ENCODE measurements at places on chromosomes 13 and 19.

GRCh38 chr13:40597735-40598365, 68.6 kb downstream of the FOXO1 start:
- no peak for DNase-seq

- DNase-seq = no peak
Measured at GRCh38 chr13:78700121-78700910, 41.4 kb upstream of the OBI1 start.

- DNase-seq = no peak
Measured at GRCh38 chr13:97974773-97975172, 21.3 kb downstream of the IPO5 start.

DNA sequence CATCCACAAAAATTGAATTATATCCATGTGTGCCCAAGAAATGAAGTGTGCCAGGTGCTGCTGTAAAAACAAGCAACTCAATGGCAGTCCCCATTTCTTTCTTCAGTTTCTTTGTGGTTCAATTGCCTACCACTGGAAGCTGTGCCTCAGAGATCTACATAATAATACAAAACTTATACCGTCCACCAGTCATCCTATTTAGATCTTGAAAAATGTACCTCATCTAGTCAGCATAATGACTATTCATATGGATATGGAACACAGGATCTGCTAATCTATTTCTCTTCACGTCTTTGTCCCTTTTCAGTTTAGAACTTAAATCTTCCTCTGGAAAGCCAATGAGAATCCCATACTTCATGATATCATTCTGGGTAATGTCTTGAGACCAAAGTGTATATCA, 648.5 kb downstream of the PCDH9 start:
- no peak for DNase-seq

DNA sequence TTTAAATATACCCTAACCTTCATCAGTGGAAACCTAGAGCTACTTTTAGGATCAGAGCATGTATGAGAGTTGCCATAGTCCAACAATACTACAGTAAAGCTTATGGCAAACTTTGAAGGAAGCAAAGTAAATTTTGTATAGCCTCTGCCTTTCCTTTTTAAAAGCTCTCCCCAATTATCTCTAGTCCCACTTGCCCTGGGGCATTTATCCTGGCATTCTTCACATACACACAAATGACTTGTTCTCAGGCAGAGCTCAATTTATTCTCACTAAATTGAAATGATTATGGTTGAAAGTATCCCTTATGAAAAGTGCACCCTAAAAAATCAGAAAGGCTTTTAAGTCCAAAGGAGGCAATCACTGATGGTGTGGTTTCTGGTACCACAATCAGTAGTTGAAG, 94.1 kb upstream of the UFM1 start:
- DNase-seq = no peak

DNA sequence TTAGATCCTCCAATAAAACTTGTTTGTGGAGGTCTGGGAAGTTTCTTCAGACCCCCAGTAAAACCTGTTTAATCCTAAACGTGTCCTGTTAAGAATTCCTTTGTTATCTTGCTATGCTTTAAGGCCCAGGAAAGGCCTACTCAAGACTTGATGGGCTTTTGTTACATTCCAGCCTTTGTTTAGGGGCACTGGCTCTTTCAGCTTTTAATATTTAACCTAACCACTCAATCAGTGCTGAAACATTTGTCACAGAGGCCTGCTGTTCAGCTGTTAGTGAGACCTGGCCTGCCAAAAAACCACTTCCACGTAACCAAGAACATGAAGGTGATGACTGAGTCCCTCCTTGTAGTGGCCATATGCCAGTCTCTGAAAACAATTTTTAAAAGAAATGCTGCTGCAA, 41.7 kb downstream of the PCDH17 start:
- DNase-seq = no peak

DNA sequence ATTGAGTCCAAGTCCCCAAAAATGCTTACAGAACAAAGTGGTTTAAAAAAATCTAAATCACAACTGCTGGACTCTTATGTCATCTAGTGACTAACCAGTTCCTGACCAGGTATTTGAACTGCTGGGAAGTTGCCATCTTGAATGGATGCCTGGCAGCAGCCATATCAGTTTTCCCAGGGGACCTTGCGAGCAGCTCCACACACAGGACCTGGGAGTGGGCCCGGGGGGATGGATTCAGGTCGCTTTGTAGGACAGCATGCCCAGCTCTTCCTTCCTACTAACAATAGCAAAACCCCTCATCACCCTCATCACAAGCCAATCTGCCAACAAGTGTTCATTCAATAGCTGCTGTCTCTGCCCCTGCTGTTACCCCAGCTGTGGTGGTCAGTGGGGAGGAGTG, 65.3 kb downstream of the KCTD15 start:
- DNase-seq = no peak

- no peak for DNase-seq
Measured at GRCh38 chr19:37966211-37966661, 59.2 kb downstream of the SIPA1L3 start.

DNA sequence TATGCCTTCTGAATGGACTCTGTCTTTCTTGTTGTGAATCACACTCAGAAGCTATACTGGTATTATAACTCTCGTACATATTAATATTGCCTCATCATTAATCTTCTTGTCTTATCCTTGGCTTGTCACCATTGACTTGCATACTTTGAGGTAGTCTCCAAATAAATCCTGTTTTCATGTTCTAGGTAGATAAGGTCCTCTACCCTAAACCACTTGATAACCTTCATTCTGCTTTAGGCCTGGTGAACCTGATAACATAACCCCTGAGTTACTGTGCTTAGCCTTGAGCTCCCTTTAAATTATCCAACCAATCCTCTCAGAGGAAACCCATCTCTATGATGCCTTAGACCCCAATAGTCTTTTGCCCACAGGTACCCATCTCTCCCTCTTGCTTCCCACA, 1162.3 kb downstream of the SLITRK1 start:
- no peak for DNase-seq

DNA sequence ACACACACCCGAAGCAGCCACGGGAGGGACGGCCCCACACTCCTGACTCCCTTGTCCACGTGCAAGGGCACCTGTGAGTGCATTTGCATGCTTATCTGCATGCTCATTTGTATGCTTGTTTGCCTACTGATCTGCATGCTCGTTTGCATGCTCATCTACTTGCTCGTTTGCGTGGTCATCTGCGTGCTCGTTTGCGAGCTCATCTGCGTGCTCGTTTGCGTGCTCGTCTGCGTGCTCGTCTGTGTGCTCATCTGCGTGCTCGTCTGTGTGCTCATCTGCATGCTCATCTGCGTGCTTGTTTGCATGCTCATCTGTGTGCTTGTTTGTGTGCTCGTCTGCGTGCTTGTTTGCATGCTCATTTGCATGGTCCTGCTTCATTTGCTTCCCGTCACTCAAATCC, 23.8 kb downstream of the SHC2 start:
- no peak for DNase-seq

- DNase-seq = no peak
Measured at GRCh38 chr19:18653853-18654252, 17.0 kb downstream of the KLHL26 start.

DNA sequence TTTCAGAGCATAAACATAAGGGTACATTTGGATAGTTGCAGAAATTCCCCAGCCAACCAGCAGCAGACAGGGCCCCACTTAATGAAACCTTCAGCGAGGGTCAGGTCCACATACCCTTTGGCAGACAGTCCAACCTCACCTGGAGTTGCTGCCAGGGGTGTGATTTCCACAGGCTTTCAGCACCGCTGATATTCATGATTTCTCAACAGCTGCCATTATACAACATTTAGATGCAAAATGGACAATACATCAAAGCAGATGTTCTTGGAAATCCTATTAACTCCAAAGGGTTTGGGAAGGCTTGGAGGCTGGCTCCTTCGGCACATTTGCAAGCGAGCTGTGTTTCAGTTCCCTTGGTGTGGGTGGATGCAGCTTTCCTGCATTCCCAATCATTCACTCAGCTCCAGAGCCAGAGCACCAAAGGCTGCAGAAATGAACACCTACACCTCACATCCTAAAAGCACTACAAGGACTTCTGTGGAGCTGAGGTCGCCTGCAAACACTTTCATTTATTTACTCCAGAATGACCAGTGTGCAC, 147.2 kb upstream of the VSTM2B start:
- DNase-seq = no peak

DNA sequence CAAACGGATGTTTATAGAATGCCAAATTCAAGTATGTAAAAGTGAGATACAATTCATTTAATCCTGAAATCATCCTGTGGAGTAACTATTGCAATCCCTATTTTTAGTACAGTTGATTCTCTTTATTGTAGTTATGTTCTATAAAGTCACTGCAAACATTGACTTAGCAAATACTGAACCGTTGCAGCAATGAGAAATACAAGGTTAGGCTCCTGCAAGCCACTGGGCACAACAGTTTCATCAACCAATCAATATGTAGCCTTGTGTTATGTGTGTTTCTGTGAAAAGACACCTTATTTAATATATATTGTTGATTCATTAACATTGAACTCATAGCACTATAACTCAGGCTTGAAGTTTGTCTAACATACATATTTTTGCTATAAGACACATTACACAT, 174.4 kb downstream of the DCT start:
- no peak for DNase-seq

- DNase-seq = no peak
Measured at GRCh38 chr13:47168618-47169017, 271.8 kb upstream of the HTR2A start.

DNA sequence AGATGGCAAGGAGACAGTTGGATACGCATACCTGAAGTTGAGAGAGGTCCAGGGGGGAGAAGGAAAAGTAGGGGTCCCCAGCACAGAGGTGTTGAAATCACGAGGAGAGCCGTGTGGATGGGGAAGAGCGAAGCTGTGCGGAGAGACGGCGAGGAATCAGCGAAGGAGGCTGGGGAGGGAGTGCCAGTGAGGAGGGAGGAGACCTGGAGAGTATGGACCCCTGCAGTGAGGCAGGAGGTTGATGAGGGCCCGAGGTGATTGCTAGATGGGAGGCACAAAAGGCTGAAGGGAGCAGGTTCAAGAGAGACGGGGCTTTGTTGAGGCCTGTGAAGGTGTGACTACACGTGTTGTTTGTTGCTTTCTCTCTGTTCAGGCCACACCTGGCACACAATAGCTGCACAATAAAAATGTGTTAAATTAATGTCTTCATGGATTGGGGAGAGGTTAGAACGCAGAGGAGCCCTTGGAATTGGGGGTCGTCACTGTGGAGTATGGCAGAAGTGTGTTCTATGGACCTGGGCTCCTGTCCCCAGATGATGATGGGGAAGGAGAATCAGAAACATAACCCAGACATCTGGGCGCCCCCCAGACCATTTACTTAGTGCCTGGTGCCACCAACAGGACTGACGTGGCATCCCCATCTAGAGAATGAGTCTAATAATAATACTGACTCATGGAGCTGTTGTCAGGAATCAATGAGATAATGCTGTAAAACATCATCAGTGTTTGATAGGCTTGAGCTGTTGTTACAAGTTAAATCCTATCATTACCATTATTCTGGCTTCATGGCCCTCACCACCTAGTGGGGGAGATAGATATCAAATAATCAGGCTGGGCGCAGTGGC, 137.5 kb downstream of the SIPA1L3 start:
- no peak for DNase-seq

GRCh38 chr13:23752111-23753001, 136.8 kb downstream of the MIPEP start:
- DNase-seq = no peak

DNA sequence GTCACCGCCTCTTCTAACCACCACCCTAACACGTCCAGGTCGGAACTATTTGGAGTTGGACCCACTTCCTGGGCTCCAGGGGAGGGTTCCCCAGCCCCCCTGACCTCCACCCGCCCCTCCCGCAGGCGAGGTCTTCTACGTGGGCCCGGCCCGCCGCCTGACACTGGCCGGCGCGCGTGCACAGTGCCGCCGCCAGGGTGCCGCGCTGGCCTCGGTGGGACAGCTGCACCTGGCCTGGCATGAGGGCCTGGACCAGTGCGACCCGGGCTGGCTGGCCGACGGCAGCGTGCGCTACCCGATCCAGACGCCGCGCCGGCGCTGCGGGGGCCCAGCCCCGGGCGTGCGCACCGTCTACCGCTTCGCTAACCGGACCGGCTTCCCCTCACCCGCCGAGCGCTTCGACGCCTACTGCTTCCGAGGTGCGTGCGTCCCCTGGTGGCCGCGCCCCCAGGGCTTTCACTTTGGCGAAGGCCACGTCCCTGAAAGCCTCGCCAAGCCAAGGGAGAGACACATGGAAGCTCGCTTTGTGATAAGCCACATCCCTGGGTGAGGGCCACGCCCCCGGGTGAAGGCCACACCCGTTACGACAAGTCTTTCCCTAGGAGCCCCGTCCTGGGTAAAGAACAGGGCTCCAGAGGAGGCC, 13.2 kb downstream of the NCAN start:
- peak; percentile 59 for DNase-seq

GRCh38 chr19:32240316-32240715, 105.1 kb upstream of the ZNF507 start:
- DNase-seq = no peak

GRCh38 chr19:23957660-23958281, 43.1 kb downstream of the ZNF726 start:
- no peak for DNase-seq

DNA sequence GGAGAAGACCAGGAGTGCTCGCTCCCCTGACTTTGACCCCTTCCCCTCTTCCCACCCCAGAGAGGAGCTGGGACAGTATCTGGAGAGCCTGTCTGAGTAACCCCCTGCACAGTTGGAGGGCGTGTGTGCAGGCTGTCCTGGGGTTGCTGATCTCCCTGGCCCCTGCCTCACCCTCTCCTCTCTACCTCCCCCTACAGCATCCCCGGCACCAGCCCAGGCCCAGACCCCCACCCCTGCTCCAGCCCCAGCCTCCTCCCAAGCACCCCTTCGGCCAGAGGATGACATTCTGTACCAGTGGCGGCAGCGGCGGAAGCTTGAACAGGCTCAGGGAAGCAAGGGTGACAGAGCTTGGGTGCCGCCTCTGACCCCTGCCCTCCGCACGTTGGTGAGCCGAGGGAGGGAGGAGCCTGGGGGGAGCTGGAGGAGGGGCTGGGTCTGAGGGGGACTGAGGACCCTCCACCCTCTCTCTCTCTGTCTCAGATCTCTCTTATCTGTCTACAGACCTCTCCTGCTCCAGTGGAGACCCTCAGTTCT, 8.7 kb downstream of the PROSER3 start:
- no peak for DNase-seq

DNA sequence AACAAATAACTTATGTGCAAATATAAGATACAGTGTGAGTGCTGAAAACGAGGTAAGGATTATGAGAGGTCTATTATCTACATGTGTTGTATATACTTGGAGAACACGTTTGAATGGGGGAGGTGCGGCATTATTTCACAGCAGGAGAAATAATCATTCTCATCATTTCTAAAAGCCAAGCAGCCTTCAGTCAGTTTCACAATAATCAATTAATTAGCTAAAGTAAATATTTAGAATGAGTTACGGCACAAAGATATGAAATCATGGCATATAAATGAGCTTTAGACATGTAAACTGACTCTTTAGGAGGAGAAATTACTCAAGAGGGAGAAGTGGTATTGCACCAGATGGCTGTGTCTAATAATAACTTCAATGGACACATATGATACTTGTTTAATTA, 366.6 kb downstream of the DNAJC15 start:
- peak; percentile 33 for DNase-seq

GRCh38 chr19:3096902-3097326, 2.8 kb downstream of the GNA11 start:
- no peak for DNase-seq

- DNase-seq = peak; percentile 68
Measured at GRCh38 chr19:4575267-4576015, 16.0 kb upstream of the SEMA6B start.

All from CD14-positive monocyte (primary cell).